Stimulated activated CD4-positive, alpha-beta T cell treated with anti-CD3 and anti-CD28 coated beads, Interleukin-15, amount 100 ng/mL, for 1 hour (primary cell): ENCODE measurements at places on chromosomes 1 and 21.

DNA sequence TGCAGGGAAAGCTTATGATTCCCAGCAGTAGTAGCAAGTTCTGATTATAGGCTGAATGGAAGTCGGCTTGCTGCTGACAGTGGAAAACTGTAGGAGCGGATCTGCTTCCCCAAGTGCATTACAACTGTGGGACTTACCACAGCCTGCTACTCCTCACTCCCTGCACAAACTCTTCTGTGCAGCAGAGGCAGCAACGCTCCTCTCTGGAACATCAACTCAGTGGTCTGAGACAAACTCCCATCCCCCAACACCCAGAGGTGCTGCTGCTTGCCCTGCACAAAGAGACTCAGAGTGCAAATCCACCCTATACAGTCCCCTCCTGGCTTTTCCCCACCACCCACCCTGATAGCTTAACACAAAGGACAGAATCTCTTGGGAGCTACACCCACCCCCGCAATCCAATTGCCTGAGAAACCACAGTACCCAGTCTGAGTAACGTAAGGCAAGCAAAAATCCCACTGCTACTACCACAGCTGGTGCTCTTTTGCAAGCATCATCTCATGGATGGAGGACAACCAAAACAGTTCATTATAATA is 1455.2 kb downstream of the AMY1C start:
- DNase-seq, result no peak

GRCh38 chr1:209802117-209802779 is 3.7 kb downstream of the IRF6 start:
- DNase-seq, result no peak

GRCh38 chr21:34313116-34313515 is 50.7 kb upstream of the KCNE2 start:
- DNase-seq, result no peak

DNA sequence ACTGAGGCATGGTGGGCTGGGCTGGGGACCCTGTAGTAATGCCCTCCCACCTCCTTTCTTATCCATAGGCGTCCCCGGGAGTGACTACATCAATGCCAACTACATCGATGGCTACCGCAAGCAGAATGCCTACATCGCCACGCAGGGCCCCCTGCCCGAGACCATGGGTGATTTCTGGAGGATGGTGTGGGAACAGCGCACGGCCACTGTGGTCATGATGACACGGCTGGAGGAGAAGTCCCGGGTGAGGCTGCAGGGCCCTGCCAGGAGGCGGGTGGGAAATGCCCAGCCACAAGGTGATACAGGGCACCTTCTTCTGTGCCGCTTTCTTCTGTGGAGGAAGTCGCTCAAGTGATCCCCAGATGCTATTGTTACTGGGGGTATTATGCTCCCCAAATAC is 32.3 kb upstream of the KDM4A start:
- no peak for DNase-seq
